ENCODE measurements at places on chromosomes 3 and 15.

DNA sequence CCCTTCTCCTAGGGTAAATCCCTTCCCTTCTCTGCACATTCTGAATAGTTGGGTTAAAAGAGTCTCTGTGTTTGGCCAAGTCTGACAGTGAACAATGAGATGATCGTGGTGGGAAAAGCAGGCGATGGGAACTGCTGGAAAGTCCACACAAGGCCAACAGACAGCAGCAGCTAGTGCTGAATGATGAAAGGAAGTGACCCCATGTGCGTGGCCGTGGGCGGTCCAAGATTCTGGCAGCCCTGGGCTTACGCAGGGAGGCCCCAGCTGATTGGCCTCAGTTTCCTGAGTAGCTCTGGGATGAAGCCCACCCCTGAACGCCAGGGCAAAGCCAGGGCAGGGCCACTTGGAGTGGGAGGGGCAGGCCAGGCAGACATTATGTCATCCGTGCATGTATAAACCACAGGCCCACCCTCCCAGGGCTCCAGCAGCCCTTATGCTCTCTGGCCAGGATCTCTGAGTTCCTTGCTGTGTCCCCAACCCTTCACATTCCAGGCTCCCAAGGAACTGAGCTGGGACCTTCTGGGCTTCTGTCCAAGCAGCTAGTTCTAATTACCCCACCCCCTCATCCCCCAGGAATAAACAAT is 57.8 kb downstream of the CDC25A start:
- DNase-seq = peak; percentile 19

- peak; percentile 40 for DNase-seq
These were observed 44.8 kb downstream of the CYP11A1 start for GRCh38 chr15:74322558-74323180.

- DNase-seq = no peak
These were observed 72.3 kb downstream of the CORO2B start for GRCh38 chr15:68650901-68651709.

GRCh38 chr3:59608356-59608755 is 558.5 kb upstream of the CFAP20DC start:
- no peak for DNase-seq

DNA sequence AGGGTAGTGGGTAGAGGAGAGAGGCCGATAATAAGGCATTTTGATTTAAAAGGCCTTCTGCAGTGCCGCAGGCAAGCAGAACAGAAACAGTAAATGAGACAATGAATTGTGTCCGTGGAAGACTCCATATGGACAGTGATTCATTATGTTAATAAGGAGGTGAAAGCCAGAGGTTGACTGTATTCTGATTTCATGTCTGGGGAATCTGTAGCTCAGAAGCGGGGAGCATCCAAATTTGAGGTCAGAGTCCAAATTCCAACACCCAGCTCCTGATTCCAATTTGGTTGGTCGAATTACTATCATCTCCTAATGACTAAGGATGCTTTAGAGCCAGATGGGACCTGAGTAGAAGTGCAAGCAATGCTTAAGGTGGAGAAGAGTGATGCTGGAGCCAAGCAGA is 1.0 kb upstream of the TBC1D21 start:
- no peak for DNase-seq

DNA sequence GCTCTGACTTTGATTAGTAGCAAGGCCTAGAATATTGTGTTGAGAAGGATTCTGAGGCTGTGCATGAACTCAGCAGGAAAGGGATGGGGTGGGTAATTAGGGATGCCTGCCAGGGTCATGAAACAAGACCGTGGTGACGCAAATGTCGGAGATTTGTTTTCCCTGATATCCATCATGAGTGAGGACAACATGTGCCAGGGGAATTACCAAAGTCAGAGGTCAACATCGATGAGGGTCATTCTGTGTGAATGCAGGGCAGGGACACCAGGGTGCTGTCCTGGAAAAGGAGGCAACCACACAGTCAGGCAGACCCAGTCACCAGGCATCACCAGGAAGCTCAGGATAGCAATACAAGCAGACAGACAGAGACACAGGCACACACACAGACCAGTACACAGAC is 52.2 kb downstream of the SLCO2A1 start:
- no peak for DNase-seq

- DNase-seq = no peak
These were observed 27.6 kb downstream of the TBC1D2B start for GRCh38 chr15:78049691-78050440.

- DNase-seq = no peak
These were observed 81.8 kb upstream of the SNRPA1 start for GRCh38 chr15:101376615-101377395.

- no peak for DNase-seq
These were observed 26.4 kb upstream of the MME start for GRCh38 chr3:155053756-155054155.

DNA sequence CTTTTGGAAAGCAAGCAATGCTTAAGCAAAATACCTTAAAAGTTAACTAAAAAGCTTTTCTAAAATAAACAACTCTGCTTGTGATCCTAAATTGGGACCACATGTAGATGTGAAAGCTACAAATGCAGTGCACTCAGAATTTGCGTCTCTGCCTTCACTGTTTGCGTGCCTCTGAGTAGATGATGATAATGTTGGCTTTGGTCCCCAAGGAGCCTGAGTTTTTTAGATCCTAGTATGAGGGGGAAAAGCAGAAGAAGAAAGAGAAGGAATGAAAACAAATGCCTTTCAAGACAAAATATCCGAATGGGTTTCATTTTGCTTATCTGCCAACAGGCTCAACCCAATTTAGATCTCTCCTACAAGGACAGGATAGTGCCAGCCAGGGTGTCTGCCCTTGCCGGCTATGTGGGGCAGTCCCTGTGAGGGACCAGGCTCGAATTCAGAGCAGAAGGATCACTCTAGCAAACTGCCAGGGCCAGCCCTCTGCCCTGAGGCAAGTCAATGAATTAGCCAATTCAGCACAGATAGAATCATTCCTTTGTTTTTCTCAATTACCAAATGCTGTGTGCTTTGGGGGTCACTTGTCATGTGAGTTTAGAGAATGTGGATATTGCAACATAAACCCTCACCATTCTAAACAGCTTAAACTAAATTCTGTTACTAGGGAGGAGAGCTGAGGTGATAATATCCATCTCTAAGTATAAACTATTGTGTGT is 28.5 kb downstream of the SCG5 start:
- DNase-seq = no peak

- DNase-seq = no peak
These were observed 252.5 kb downstream of the CDIN1 start for GRCh38 chr15:36831904-36832287.

- no peak for DNase-seq
These were observed 7.6 kb upstream of the FOXB1 start for GRCh38 chr15:59996298-59997041.

- DNase-seq = no peak
These were observed 64.9 kb downstream of the MEF2A start for GRCh38 chr15:99630607-99631131.
